Stimulated activated naive CD8-positive, alpha-beta T cell treated with anti-CD3 and anti-CD28 coated beads, Interleukin-15, Interleukin-2, amounts not matched to agents 100 U/mL and 50 U/mL, for 24 hours (primary cell): ENCODE measurements at places on chromosomes 3 and 15.

DNA sequence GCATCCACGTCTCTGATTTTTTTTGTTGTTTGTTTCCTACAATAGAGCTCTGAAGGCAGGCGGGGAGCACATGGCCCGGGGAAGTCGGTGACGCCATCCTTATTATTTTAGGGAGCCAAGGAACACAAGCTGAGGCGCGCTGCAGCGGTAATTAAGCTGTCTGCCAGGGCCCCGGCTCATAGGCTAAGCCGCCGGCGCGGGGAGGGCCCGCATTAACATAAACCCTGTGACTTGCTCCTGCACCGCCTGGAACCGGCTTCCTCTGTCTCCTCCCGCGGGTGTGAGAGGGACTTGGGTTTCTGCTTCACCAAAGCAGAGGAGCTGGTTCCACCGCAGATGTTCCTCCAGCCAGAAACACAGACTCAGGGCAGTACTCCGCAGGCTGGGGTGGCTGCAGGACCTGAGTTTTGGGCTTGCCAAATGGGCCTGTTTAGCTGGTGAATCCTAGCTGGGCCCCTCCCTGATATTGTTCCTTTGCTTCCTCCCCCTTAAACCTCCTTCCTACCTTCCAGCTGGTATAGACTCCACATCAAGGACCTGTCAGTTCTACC, 25.3 kb downstream of the ANP32A start:
- DNase-seq: peak; percentile 74

- no peak for DNase-seq
Measured at GRCh38 chr3:185341616-185342458, 21.1 kb upstream of the MAP3K13 start.

- no peak for DNase-seq
Measured at GRCh38 chr3:140219291-140219690, 284.3 kb downstream of the CLSTN2 start.

- DNase-seq: no peak
Measured at GRCh38 chr15:87743562-87743961, 513.0 kb downstream of the NTRK3 start.

- no peak for DNase-seq
Measured at GRCh38 chr3:9452417-9452816, 55.0 kb downstream of the SETD5 start.

GRCh38 chr15:63872759-63873510, 39.2 kb upstream of the HERC1 start:
- no peak for DNase-seq

GRCh38 chr15:61070111-61070901, 158.8 kb downstream of the RORA start:
- DNase-seq: no peak

GRCh38 chr3:173823911-173824460, 426.4 kb downstream of the NLGN1 start:
- no peak for DNase-seq

DNA sequence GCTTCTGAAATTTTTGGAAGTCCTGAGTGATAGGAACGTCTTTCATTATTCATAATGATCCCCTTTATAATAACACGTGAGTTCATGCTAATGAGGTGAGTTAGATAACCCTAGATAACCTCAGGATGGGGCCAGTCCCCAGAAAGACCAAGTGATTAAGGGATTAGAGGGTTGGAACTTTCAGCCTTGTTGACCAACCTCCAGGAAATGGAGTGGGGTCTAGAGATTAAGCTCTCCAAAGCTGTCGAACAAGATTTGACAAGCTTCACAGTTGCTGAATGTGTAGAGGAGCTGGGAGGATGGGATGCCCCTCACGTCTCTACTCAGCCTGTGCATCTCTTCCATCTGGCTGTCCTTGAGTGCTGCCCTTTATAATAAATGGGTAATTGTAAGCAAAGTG, 107.1 kb downstream of the ZMAT3 start:
- no peak for DNase-seq

DNA sequence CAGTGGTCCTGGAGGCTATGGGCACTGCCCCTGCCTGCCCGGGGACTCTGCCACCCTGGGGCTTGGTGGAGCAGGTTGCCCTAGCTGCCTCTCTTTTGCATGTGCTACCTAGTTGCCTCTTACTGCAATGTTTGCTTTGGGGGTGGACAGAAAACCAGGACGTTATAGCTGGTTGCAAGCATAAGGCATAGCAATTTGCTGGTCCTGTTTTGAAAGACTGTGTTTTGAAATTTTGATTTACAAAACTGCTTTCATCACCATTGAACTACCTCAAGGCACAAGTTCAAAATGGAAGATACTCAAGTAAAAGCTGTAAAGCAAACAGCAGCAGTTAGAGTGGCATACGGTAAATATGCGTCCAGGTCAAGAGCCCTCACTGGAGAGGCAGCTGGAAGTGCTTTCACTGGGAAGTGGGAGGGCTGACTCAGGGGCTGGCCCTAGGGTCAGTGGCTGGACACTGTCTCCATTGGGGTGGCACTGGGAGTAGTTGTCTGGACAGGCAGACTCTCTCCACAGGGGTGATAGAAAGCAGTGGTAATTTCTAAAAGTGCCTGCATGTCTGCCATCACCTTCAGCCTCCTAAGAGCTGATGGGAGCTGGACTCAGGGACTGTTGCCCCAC, 138.1 kb downstream of the CHDH start:
- no peak for DNase-seq

DNA sequence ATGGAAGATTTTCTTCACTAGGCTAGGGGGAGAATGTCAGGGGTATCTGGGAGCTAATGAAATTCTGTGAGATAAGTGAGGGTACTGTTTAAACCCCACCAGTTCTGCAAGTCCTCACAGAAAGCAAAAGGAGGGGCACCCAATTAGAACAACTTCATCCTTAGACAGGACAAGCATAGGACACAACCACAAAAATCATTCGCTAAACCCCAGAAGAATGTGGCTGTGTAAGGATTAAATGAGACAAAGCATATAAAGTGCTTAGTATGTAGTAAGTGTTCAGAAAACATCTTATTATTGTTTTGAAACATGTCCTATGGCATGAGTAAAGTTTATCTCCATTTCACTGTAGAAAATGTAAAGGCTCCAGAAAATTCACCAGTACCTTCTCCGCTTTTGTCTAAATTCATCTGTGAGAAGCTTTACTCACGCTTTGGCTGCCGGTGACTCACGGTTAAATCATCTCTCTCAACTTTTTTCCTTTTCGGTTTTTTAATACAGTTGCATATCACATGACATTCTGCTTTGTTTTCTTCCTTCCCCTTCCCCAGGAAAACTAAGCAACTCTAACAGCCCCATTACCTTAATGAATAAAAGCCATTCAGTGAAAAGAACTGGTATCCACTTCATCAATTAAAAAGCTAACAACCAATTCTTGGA, 1.7 kb downstream of the CLRN1 start:
- DNase-seq: no peak

GRCh38 chr15:62440362-62441105, 275.4 kb upstream of the C2CD4B start:
- no peak for DNase-seq

- DNase-seq: no peak
Measured at GRCh38 chr15:93466380-93466779, 377.4 kb upstream of the RGMA start.

DNA sequence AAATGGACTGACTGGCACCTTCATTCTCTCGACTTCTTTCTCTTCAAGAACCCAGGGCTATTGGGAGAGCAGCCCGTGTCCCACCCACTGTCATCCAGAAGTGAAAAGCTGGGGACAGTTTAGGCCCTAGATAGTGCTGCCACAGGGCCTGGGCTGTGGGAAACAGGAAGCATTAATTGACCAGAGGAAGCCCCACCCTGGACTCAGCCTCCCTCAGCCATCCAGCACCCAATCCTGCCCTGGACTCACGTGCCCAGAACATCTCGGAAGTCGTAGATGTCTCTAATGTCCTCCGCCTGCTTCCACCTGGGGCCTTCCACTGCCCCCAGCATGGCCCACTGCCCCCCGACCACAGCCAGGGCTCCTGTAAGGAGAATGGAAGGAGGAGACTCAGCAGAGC, 2.3 kb downstream of the CAMK1 start:
- no peak for DNase-seq

- DNase-seq: no peak
Measured at GRCh38 chr15:96896766-96897165, 566.3 kb downstream of the NR2F2 start.

DNA sequence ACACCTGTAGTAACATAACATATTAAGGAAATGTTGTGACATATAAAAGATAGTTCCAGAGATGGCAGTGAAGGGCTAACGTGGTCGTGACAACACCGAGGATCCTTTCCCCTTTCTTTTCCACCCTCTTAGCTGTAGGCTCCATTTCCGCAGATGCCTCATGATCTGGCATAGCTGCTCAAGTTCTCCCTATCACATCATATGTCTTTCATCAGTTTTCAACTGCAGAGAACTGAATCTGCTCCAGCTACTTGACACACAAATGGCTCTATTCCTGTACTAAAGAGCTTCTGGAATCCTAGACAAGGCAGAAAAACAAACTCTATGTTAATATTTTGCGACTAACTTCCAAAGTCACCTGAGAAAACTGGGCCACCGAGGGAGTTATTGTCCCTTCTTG, 275.0 kb upstream of the SLCO3A1 start:
- no peak for DNase-seq
